CD4-positive, alpha-beta T cell treated with Interleukin-4 for 1 hour (primary cell): ENCODE measurements at places on chromosomes 11 and 22.
A peak's percentile ranks its signal among the peaks of the same experiment; 100 is the strongest.

- no peak for DNase-seq
Observed at GRCh38 chr11:70109006-70109405, 30.9 kb downstream of the ANO1 start.

- DNase-seq, result no peak
Observed at GRCh38 chr11:117859488-117860112, 16.9 kb downstream of the FXYD6 start.

- DNase-seq, result no peak
Observed at GRCh38 chr22:49599039-49599438, 228.6 kb downstream of the BRD1 start.

- DNase-seq, result no peak
Observed at GRCh38 chr11:130611791-130612251, 163.4 kb downstream of the ADAMTS15 start.

- no peak for DNase-seq
Observed at GRCh38 chr11:110757962-110758755, 45.9 kb upstream of the ARHGAP20 start.

GRCh38 chr22:46230262-46230901 is 19.7 kb downstream of the CDPF1 start:
- DNase-seq, result no peak

DNA sequence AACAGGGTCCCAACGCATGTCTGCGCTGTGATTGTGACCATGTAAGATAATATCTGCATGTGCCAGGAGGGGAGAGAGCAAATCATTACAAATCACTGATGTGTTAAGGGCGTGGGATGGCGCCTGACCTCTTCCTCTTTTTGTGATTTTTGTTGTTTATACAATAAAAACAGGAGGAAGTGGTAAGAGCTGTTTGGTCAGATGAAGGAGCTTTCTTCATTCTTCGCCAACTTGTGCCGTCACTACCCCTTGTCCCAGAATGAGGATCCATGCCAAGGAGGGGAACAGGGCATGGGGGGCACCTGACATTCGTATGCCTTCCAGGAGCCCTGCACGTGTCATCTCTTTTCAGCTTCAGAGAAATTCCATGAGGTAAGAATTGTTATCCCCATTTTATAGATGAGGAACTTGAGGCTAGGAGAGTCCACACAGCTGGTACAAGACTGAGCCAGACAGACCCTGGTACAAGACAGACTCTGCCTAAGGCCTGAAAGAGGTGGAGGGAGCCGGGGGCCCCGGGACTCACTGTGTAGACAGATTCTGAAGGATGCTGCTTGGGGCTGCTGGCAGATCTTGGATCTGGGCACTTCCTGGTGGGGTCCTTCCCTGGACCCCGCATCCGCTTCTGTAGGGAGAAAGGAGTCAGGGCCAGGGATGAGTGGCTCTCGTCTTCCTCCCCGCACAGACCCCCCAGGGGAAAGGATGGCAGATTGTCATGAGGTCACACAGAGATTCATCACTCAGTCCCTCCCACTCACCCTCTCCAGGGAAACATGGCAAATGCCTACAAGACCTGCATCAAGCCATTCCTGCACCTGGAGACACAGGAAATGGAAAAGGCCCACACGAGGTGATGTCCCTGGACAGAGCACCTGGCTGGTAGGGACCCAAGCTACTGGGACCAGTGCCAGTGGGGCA is 34.6 kb downstream of the NFAM1 start:
- peak; percentile 69 for DNase-seq

DNA sequence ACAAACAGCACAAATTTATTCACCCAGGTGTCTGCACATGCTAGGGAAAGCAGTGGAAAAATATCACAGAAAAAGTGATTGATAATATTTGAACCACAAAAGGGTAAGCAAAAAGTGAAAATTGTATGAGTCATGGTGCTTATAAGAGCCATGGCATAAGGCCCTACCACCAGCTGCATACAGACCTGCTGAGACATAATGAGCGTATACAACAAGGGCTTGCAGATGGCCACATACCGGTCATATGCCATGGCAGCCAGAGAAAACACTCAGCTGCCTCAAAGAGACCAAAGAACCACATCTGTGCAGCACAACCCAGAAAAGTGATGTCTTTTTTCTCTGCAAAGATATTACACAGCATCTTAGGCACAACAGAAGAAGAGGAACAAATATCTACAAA is 71.4 kb upstream of the OR9G4 start:
- no peak for DNase-seq

DNA sequence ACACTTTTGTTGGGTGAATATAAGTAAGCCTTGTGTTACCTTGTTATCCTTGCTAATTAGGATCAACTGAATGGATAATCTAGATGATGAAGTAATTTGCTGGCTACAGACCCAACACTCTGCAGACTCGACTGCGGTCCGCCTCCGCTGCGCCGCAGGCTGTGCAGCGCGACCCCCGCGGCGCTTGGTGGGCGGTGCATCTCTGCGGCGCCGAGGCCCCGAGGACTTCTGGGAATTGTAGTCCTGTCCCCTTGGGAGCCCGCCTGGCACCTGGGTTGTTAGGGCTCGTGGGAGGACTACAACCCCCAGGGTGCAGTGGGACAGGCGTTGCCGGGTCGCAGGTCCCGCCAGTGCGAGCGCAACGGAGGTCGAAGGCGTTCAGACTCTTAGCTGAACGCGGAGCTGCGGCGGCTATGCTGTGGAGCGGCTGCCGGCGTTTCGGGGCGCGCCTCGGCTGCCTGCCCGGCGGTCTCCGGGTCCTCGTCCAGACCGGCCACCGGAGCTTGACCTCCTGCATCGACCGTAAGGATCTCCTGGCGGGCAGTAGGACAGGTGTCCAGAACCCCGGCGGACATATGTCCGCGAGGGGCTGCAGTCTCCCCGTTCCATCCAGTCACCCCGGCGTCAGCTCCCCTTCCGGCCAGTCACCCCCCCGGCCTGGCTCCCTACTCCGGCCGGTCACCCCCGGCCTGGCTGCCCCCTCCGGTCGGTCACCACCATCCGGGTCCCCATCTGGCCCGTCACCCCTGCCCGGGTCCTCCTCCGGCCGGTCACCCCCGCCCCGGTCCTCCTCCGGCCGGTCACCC is at the start of the genes ACAD8 and THYN1:
Gene ACAD8 (plus strand): TSS at position 381 of the 806 bp plus-strand sequence. CDS start 33 bp downstream, at position 414.
Gene THYN1 (minus strand): TSS at position 165 of the 806 bp plus-strand sequence. CDS start 470 bp downstream, outside the sequence.
- DNase-seq, result peak; percentile 97

GRCh38 chr11:1469911-1470680 is 16.5 kb downstream of the MOB2 start:
- no peak for DNase-seq

GRCh38 chr11:69198891-69199582 is 43.3 kb downstream of the SMIM38 start:
- DNase-seq, result no peak
